ENCODE measurements at places on chromosomes 2 and 18.

GRCh38 chr2:9897846-9898245 lies 53.6 kb upstream of the GRHL1 start:
- no peak for DNase-seq

DNA sequence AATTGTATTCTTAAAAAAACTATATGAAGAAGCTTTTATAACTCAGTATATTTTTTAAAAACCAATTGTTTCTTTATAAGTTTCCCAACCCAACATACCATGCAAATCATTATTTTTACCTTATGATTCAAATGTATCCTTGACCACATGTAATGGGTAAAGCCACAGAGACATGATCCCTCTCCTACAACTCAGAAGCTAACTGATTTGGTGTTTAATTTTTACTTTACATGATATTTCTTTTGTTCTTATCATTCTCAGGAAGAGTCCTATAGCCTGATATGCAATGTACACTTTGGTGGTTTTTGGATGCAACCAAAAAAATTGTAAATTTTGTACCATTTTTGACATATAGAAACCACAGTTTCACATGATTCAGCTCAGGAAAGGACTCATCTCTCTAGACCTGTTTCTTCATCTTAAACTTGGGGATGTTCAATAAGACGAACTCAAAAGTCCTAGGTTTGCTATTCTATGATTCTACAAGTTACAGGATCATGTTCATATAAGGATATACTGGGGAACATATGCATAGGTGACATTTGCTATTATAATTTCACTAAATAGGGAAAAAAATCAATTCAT lies 85.2 kb upstream of the RBBP8 start:
- no peak for DNase-seq

DNA sequence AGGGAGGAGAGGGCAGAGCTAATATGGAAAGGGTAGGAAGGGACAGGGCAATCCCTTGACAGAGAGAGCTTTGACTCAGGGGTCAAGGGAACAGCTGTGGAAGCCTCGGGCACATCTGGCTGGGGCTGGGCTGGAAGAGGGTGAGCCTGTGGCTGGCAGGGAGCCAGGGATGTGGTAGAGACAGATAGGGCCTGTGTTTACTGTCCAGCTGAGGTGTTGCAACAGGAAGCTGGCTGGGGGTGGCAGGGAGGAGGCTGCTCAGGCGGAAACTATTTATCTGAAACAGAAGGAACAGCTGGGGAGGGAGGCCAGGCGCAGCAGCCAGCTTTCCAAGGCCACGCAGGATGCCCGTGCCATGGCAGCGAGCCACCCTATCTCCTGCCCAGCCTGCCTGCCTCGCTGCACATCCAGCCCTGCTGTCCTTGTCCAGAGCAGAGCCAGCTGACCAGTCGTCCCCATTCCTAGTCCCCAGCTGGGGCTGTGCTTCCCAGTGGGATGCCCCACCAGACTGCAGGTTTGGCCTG lies 264.7 kb downstream of the CYP26B1 start:
- no peak for DNase-seq

GRCh38 chr2:102512161-102512560 lies 39.1 kb downstream of the SLC9A4 start:
- no peak for DNase-seq

GRCh38 chr18:5546660-5547059 lies 2.9 kb upstream of the EPB41L3 start:
- no peak for DNase-seq

DNA sequence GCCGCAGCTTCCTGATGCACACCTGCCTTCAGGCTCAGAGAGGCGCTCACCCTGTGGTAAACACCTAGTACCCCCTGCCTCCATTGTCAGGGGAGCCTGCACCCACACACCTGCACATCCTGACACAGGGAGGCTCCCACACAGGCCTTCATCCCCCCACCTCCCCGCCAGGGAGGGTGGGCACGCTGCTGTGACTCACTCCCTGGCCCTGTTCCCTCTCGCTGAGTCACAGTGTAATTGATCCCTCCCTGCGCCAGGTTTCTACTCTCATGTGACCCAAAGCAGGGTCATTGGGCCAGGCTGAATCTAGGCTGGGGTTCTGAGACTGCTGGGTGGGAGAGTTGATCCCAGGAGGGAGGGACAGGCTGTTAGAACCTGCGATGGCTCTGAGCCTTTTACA lies 8.5 kb upstream of the CELF4 start:
- DNase-seq, result no peak

DNA sequence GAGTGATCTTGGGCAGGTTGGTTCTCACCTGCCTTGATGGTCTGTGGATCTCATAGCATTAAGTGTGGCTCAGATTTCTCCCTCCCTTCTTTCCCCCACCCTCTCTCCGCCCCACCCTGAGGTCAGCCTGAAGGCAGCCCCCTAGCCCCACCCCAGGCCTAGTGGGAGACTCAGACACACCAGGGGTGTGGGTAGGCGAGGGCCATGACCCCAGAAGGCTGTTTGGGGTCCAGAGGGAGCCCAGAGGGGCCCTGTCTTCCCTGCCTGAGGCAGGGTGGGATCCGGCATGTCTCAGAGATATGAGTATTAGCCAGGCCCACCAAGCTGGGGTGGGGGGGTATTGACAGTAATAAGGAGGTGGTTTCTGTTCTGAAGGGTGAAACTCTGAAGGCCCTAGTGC lies 160.5 kb downstream of the GLI2 start:
- no peak for DNase-seq

DNA sequence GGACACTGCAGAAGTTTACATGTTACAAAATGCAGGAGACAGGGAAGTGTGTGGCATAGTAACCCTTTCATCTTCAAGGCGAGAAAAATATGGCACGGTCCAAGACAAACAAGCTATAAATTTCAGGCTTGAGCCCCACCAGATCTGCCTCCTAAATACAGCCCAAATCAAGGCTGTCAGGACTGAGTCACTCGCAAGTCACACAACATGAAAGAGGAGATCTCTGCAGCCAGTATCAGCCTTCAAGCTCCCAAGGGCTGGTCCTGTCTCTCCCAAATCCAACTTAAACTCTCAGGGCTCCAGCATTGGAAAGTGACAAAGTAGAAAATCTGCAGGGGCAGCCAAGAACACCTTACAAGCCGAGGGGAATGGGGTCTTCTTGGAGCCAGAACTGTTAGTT lies 106.3 kb upstream of the GATA6 start:
- DNase-seq, result no peak

DNA sequence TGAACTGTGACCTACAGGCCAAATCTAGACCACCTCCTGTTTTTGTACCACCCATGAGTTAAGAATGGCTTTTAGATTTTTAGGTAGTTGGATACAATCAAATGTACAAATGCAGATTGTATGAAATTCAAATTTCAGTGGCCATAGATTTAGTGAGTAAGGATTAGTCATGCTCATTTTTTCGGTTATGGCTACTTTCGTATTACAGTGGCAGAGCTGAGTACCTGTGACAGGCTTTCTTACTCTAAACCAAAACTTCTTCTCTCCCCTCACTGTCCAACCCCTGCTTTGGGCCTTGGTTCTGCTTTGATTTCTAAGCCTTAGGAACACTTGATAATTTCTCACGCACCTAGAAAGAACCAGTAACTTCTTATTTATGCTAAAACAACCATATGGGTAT lies 82.1 kb downstream of the CDC42EP3 start:
- no peak for DNase-seq

GRCh38 chr2:221170548-221170947 lies 401.6 kb downstream of the EPHA4 start:
- DNase-seq, result no peak

DNA sequence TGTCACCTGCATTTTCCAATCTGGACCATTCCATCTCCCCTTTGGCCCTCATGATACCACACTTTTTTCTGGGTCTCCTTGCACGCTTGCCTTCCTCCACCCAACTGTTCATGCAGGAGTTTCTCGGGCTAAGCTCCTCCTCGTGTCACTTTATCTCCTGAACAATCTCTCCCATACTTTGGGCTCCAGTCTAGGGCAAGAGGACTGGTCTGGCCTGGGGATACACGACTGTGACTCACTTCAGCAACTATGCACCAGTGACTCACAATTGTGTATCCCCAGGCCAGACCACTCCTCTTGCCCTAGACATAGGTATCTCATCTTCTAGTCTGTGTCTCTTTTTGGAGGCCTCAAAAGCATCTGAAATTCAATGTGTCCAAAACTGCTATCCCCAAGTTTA lies 149.4 kb upstream of the PTPRM start:
- no peak for DNase-seq

GRCh38 chr18:66949419-66949818 lies 345.5 kb upstream of the CDH19 start:
- no peak for DNase-seq

- no peak for DNase-seq
Measured at GRCh38 chr2:5969303-5969702, 277.1 kb downstream of the SOX11 start.

DNA sequence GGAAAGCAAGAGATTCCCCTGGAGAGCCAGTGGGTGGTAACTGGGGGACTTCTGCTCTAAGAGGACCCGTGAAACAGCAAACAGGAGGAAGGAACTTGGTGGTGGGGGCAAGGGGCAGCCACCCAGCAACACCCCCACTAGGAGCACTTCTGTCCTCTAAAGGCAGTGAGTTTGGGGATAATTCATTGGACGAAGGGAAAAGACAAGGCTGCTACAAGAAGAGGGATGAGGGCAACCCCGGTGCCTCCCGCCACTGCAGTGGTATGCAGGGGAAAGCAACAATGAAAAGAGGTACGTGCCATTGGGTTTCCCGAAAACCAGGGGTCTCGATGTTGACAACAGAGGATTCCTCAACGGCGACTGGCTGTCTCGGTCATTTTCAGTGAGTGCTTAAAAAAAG lies 9.1 kb downstream of the RPL31 start:
- DNase-seq, result no peak

DNA sequence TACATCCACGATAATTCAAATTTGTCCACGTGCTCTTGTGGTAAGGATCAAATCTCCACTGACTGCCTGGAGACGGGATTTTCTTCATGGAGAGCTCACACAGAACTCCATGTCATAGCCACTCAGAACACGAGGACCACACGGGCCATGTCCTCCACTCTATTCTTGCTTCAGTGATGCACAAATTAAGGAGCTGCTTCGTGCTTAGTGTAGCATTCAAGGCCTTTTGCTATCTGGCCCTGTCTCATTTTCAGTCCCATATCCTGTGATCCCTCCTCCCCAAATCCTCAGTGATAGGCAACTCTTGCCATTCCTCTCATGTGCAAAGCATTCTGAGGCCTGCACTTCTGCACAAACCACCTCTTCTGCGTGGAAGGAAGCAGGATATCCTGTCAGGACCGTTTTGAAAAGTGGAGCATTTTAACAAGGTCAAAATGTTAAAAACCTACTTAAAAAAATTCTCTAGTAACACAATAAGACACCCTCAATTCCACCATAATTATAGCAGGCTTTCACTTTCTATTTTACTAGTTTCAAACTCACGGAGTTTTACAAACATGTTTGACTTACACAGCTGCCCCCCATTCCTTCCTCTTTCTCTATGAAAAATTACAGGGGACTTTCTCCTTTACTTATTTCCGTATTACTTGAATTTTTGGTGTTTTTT lies 35.2 kb downstream of the ST3GAL5 start:
- DNase-seq, result no peak

DNA sequence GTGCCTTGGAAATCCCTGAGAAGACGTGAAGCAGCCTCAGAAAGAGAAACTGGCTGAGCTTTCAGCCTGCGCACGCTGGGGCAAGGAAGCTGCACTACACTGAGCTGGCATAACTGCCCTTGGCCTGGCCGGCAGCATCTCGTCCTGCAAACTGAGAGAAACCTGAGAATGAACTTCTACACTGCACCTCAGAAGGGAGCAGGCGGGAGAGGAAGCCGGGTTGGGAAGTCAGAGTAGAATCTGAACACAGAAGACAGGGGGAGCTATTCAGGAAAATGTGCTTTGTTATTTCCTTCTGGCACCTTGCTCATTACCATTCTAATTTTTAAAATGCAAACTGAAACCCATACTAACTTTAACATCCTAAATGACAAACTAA lies 70.9 kb downstream of the ZEB2 start:
- no peak for DNase-seq

GRCh38 chr2:129006135-129006886 lies 687.6 kb upstream of the HS6ST1 start:
- no peak for DNase-seq

DNA sequence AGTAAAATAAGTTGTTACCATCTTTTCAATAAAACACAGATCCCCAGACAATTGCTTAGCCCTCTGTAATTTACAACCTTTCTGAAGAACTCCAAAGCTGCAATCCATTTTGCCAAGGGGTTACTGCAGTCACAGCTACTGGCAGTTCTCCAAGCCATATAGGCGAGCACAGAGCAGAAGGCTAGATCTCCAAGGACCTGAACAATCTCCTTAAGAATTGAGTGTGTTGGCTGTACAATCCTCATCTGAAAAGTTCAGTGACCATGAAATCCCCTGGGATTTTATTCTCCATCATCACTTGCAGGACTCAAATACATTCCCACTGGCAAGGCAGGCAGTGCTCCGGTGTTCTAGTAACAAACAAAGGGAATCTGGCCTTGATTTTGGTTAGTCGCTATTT lies 103.9 kb upstream of the LRP1B start:
- DNase-seq, result no peak

DNA sequence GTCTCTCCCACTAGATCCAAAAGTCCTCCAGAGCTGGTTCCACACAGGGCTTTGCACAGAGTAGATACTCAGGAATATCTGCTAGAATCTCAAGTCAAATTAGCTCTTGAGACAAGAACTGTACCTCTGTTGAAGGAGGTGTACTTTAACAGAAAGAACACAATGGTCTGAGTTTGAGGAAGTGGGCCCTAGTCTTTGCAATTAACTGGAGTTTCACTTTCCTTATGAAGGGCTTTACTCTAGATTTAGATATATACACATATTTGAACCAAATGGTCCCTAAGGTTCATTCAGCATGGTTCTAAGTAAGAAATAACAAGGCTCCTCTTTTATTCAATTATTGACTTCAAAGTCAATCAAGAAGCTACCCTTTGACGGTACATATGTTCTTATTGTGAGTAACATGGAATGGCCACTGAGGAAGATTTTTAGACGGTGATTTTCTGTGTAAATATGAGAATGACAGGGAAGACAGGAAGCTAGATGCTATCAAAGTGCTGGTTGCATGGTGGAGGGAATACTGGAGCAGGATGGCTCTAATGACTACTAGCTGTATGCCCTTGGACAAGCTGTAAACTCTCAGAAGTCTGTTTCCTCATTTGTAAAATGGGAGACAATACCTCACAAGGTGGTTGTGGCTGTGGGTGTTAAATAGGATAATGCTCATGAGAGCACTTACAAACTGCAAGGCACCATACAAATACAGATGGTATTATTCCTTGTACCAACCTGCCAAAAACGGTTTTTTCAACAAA lies 73.5 kb upstream of the SERTAD2 start:
- DNase-seq, result no peak

GRCh38 chr2:170255971-170256370 lies 78.0 kb downstream of the MYO3B start:
- no peak for DNase-seq

GRCh38 chr2:36672199-36672598 lies 24.3 kb upstream of the VIT start:
- DNase-seq, result no peak

- no peak for DNase-seq
Measured at GRCh38 chr2:45627911-45628310, 16.8 kb upstream of the SRBD1 start.

GRCh38 chr2:43090317-43090716 lies 136.1 kb downstream of the ZFP36L2 start:
- DNase-seq, result no peak
